Natural killer cell treated with Interleukin-12 subunit alpha and Interleukin-12 subunit beta and Interleukin-15 and Interleukin-18, amount 100 ng/mL, for 72 hours (primary cell): ENCODE measurements at places on chromosomes 4 and X. TPM values are rescaled to one million over a fixed set of nuclear protein-coding genes. Genes with fewer than 3 reads are reported as not detected.

Gene CXCR3
- 2.7 TPM for total RNA-seq

Gene LRIT3
- 0.07 TPM for total RNA-seq

Gene FAM9C
- total RNA-seq, result not detected

Gene GYG2
- total RNA-seq, result not detected

Gene AVPR2
- not detected for total RNA-seq

Gene STK26
- 41.6 TPM for total RNA-seq

Gene CLDN22
- total RNA-seq, result not detected

Gene TMEM271
- total RNA-seq, result not detected

Gene FGD1
- total RNA-seq, result not detected

GRCh38 chrX:13808865-13809264 is 8.0 kb downstream of the GPM6B start:
- no peaks in the 10 kb centered on the region for H3K4me1 ChIP-seq
- no peak for DNase-seq
- H3K27me3 ChIP-seq, result peaks cover 21% of the 10 kb centered on the region

- no peak for DNase-seq
- no peak overlapping the region for H3K27ac ChIP-seq
- no peaks in the 10 kb centered on the region for H3K36me3 ChIP-seq
- H3K4me1 ChIP-seq, result no peaks in the 10 kb centered on the region
- H3K4me3 ChIP-seq, result no peak overlapping the region
- no peaks in the 10 kb centered on the region for H3K27me3 ChIP-seq
These were observed 57.0 kb upstream of the GRPEL1 start for GRCh38 chr4:7124689-7125442.

DNA sequence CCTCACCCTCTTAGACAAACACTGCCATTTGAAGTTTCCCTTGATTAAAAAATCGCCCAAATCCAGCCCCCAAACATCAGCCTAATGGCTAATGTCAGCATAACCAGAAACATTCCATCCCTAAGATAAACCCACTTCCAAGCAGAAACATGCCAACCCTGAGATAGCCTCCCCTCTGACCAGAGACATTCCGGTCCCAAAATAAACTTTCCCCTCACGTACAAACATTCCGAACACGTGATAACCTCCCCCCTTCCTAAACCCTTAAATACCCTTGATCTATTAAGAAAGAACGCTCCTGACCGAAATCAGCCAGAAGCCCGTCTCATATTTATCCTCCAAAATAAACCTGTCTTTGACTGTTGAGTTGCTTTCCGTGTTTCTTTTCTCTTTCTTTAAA is 237.2 kb downstream of the ASMT start:
- DNase-seq, result no peak
- no peak overlapping the region for H3K27ac ChIP-seq
- no peaks in the 10 kb centered on the region for H3K36me3 ChIP-seq
- H3K4me1 ChIP-seq, result no peaks in the 10 kb centered on the region
- H3K27me3 ChIP-seq, result peaks cover 5% of the 10 kb centered on the region
- H3K4me3 ChIP-seq, result no peak overlapping the region

GRCh38 chrX:130715299-130715698 is 187.7 kb downstream of the ENOX2 start:
- H3K4me3 ChIP-seq, result no peak overlapping the region
- no peak overlapping the region for H3K27ac ChIP-seq
- no peak for DNase-seq
- no peaks in the 10 kb centered on the region for H3K27me3 ChIP-seq
- H3K36me3 ChIP-seq, result no peaks in the 10 kb centered on the region

DNA sequence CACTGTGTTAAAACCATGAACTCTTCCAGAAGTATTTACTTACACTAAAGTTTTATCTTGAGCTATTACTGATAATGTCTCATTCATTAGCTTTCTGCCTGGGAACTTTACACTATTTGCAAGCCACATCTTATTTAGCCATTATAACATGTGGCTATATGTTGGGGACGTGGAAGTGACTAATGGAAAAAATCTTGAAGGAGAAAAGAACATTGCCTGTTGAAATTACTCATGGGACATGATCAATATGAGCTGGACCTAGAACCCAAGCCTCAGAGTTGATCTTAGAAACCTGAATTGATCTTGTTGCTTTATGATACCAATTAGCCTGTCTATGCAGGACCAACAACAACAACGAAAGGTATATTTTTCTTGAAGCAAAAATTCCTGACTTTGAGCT is 22.5 kb upstream of the ARHGAP6 start:
- H3K4me1 ChIP-seq, result no peaks in the 10 kb centered on the region
- DNase-seq, result no peak
- H3K36me3 ChIP-seq, result no peaks in the 10 kb centered on the region
- peaks cover 21% of the 10 kb centered on the region for H3K27me3 ChIP-seq
- H3K4me3 ChIP-seq, result no peak overlapping the region

GRCh38 chr4:114907568-114907967 is 205.9 kb downstream of the NDST4 start:
- no peak overlapping the region for H3K27ac ChIP-seq
- H3K4me3 ChIP-seq, result no peak overlapping the region
- DNase-seq, result no peak
- no peaks in the 10 kb centered on the region for H3K27me3 ChIP-seq
- no peaks in the 10 kb centered on the region for H3K36me3 ChIP-seq

DNA sequence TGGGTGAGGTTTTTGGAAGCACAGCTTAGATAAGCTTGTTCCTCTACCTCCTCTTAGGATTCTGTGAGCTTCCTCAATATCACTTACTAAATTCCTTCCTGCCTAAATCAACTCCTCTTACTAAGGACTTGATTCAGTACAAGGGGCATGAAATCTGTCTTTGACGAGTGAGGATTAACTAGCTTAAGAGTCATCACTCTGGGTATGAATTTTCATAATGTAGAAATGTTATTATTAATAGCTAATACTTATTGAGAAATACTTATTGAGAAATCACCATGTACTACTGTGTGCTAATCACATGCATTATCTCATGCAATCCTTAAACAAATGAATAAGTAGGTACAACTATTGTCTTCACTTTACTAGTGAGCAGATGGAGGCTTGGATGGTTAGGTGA is 28.6 kb downstream of the TRPC3 start:
- no peak for DNase-seq
- no peak overlapping the region for H3K27ac ChIP-seq
- H3K4me1 ChIP-seq, result no peaks in the 10 kb centered on the region
- H3K27me3 ChIP-seq, result peaks cover 9% of the 10 kb centered on the region
- H3K4me3 ChIP-seq, result no peak overlapping the region
- no peaks in the 10 kb centered on the region for H3K36me3 ChIP-seq

DNA sequence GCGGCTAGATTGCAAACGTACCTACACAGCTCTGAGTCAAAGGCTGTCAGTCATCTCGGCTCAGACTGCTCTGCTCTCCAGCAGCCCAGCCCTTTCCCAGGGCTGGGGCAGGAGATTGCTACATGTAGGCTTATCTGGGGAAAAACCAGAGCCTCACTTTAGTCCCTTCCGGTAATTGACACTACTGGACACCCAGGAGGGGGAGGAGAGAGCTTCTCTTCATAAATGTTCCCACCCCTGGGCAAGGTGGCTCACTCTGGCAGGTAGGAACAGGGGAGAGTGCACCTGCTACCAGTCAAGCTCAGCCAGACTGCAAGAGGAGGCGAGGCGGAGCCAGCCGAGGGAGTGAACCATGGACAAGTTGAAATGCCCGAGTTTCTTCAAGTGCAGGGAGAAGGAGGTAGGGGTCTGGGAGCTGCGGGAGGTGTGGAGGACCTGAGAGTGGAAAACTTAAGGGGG is at the start of gene SLC6A14:
SLC6A14 (plus strand) TSS at position 249 of the 459 bp plus-strand sequence; CDS start at position 353, 104 bp downstream.
- H3K27me3 ChIP-seq, result peaks cover 4% of the 10 kb centered on the region
- no peaks in the 10 kb centered on the region for H3K36me3 ChIP-seq
- H3K4me1 ChIP-seq, result no peaks in the 10 kb centered on the region
- no peak within 1 kb of the TSS for H3K4me3 ChIP-seq
- no peak for DNase-seq

- no peaks in the 10 kb centered on the region for H3K27me3 ChIP-seq
- no peak overlapping the region for H3K27ac ChIP-seq
- no peaks in the 10 kb centered on the region for H3K36me3 ChIP-seq
- no peaks in the 10 kb centered on the region for H3K4me1 ChIP-seq
- no peak overlapping the region for H3K4me3 ChIP-seq
- no peak for DNase-seq
These were observed 30.9 kb upstream of the INTS6L start for GRCh38 chrX:135489542-135489941.

DNA sequence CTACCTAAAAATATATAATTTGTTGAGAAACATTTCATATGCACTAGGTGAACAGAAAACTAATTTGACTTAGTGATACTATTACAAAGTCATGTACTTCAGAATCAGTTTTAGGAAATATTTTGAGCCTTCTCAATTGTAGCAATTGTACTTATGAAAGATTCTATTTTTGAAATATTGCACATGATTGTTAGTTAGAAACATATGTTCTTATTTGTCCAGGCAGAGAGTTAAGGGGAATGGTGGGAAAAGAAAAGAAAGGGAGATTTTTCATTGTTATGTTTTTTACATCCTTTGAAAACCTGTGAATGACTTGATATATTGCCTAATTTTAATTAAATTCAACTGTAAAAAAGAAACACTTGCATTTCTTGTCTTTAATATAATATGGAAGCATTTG is 66.0 kb downstream of the GLRB start:
- H3K36me3 ChIP-seq, result peaks cover 3% of the 10 kb centered on the region
- DNase-seq, result no peak
- H3K4me1 ChIP-seq, result no peaks in the 10 kb centered on the region
- H3K4me3 ChIP-seq, result no peak overlapping the region
- no peaks in the 10 kb centered on the region for H3K27me3 ChIP-seq

GRCh38 chr4:151439320-151439719 is 30.3 kb downstream of the FHIP1A start:
- H3K27me3 ChIP-seq, result peaks cover 14% of the 10 kb centered on the region
- no peak for DNase-seq
- H3K4me1 ChIP-seq, result no peaks in the 10 kb centered on the region
- no peaks in the 10 kb centered on the region for H3K36me3 ChIP-seq
- no peak overlapping the region for H3K27ac ChIP-seq

DNA sequence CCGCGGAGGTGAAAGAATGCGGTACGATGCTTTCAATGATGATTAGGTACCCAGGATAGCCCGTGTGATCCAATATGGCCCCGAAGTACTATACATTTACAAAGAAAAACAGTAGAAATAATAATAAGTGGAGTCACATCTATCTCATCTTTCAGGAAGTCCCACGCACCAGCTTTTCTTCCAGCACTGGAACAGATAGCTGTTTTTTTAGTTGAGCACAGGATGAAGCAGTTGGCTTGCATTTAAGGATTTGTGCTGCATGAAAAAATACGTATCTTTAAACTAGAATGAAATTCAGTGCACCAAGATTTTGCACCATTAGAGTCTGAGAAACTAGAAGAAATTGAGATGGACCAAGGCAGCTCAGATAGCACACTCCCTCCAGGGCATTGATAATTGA is 44.1 kb downstream of the SMIM20 start:
- H3K4me3 ChIP-seq, result no peak overlapping the region
- H3K4me1 ChIP-seq, result no peaks in the 10 kb centered on the region
- no peak for DNase-seq

DNA sequence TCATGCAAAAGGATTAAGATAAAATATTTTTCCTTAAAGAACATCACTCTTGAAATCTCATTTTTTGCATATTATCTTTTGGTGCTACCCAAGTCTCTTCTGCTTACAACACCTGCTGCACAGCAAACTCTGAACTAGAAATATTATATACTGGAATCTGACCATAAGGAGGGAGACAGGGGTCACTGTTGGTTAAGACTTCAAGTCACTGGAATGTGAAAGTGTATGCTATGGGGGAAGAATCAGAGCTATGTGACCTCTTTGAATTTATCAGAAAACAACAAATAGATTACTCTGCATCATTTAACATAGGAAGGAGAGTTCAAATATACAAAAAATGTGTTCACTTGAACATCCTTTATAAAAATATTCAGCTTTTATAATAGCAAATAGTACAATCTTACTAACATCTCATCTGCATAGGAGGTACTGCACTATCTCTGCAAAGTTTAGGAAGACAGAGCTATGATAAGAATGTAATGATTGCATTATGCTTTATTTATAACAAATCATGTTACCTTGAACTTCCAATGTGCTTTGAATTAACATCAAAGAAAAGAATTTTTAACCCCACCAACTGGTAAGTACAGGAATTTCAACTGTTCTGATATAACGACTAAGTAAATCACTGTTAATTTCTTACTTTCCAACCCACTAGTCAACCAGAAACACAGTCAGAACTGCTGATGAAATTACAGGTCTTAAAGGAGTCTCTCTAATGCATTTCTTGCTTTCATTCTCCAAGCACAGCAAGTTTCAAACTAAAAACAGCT is 69.8 kb downstream of the ZNF827 start:
- H3K27me3 ChIP-seq, result no peaks in the 10 kb centered on the region
- H3K4me3 ChIP-seq, result no peak overlapping the region
- DNase-seq, result no peak

GRCh38 chr4:146267826-146268225 is 53.5 kb downstream of the REELD1 start:
- H3K4me1 ChIP-seq, result no peaks in the 10 kb centered on the region
- no peaks in the 10 kb centered on the region for H3K27me3 ChIP-seq
- DNase-seq, result no peak
- no peak overlapping the region for H3K4me3 ChIP-seq
- H3K36me3 ChIP-seq, result no peaks in the 10 kb centered on the region

DNA sequence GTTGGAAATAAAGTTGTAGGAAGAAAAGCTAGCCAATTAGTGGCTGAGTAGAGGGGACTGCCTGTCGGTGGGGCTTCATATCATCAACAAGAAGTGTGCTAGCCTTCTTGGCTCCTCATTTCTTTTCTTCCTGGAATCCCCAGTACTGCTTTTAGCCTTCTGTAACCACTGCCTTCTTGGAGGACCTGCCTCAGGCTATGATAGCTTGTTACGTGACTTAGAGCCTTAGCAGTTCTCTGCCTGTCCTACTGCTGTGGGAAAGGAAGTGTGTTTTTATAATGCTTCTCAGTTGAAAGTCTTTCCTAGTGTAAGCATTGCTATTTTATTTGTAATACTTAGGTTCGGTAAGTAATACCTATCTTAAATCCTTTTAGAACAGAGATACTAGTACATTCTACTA is 61.9 kb downstream of the LARP1B start:
- H3K4me1 ChIP-seq, result no peaks in the 10 kb centered on the region
- H3K4me3 ChIP-seq, result no peak overlapping the region
- no peak overlapping the region for H3K27ac ChIP-seq
- no peaks in the 10 kb centered on the region for H3K27me3 ChIP-seq
- peaks cover 6% of the 10 kb centered on the region for H3K36me3 ChIP-seq

GRCh38 chrX:93875621-93876282 is 201.7 kb downstream of the FAM133A start:
- H3K27ac ChIP-seq, result no peak overlapping the region
- H3K36me3 ChIP-seq, result no peaks in the 10 kb centered on the region
- H3K4me1 ChIP-seq, result no peaks in the 10 kb centered on the region
- no peak for DNase-seq

GRCh38 chr4:80115368-80116181 is 42.5 kb upstream of the ANTXR2 start:
- H3K27ac ChIP-seq, result no peak overlapping the region
- peaks cover 24% of the 10 kb centered on the region for H3K36me3 ChIP-seq
- H3K4me3 ChIP-seq, result no peak overlapping the region
- H3K27me3 ChIP-seq, result peaks cover 37% of the 10 kb centered on the region
- DNase-seq, result no peak
- H3K4me1 ChIP-seq, result no peaks in the 10 kb centered on the region

- no peak overlapping the region for H3K27ac ChIP-seq
- H3K4me3 ChIP-seq, result no peak overlapping the region
- peaks cover 8% of the 10 kb centered on the region for H3K4me1 ChIP-seq
- H3K36me3 ChIP-seq, result peaks cover 10% of the 10 kb centered on the region
- no peaks in the 10 kb centered on the region for H3K27me3 ChIP-seq
These were observed 52.0 kb upstream of the HS3ST1 start for GRCh38 chr4:11480683-11481082.

GRCh38 chrX:109281483-109282275 is 200.2 kb downstream of the GUCY2F start:
- no peak overlapping the region for H3K27ac ChIP-seq
- no peak for DNase-seq
- no peak overlapping the region for H3K4me3 ChIP-seq
- no peaks in the 10 kb centered on the region for H3K27me3 ChIP-seq
